ACHN (cell line): ENCODE measurements at places on chromosomes 11 and 22.

DNA sequence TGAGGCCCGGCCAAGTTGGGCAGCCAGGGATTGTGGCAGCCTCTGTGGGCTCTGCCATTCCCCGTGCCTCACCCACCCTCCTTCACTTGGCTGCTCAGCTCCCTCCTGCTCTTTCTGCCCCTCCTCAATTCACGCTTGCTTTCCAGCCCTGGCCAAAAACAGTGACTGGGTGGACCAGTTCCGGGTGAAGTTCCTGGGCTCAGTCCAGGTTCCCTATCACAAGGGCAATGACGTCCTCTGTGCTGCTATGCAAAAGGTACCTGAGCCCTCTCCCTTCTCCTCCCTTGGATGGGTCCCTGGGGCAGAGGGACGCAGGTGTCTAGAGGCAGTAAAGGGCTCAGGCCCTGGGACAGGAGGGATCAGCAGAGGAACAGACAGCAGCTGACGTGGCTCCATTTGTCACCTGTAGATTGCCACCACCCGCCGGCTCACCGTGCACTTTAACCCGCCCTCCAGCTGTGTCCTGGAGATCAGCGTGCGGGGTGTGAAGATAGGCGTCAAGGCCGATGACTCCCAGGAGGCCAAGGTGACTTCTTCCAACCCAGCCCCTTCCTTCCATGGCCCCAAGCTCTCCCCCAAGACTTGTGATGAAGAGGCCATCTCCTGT is 2.7 kb downstream of the FREY1 start:
- no peak for DNase-seq

- DNase-seq, result peak; percentile 89
Measured at GRCh38 chr11:105718641-105719040, 108.8 kb downstream of the GRIA4 start.

DNA sequence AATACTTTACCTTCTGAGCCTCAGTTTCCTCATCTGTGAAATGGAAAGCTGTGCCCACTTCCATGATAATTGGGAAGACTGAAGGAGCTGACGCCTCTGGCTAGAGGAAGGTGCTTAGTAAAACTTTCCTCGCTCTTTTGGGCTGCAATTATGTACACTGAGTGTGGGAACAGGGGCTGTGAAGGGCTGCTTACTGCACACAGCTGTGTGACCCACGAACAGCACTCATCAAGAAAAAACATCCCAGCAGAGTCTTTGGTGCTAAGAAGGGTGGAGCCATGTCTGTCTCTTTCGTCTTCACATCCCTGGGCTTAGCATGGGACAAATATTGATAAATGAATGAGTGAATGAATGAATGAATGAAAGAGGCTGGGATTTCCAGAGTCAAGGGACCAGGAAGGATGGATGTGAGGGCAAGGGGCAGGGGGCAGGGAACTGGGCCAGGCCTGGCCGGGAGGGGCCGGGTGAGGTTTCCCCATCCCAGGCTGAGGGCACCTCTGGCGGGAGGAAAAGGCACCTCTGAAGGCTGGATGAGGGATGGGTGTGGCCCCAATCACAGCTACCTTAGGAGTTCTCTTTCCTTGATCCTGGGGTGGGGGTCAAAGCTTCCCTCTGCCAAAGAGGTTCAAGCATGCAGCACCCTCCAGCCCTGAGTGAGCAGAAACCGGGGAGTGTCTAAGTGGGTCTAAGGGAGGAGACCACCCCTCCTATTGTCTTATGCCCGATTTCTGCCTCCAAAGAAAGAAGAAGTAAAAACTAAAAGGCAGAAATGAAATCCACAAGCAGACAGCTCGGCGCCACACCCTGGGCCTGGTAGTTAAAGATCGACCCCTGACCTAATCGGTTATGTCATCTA is 9.2 kb upstream of the CD5 start:
- no peak for DNase-seq

- DNase-seq, result no peak
Measured at GRCh38 chr11:93500759-93501158, 42.4 kb downstream of the SMCO4 start.

GRCh38 chr11:20362481-20362880 is 1.0 kb upstream of the HTATIP2 start:
- no peak for DNase-seq

- DNase-seq, result peak; percentile 27
Measured at GRCh38 chr11:66047541-66048365, 1.2 kb downstream of the GAL3ST3 start.

DNA sequence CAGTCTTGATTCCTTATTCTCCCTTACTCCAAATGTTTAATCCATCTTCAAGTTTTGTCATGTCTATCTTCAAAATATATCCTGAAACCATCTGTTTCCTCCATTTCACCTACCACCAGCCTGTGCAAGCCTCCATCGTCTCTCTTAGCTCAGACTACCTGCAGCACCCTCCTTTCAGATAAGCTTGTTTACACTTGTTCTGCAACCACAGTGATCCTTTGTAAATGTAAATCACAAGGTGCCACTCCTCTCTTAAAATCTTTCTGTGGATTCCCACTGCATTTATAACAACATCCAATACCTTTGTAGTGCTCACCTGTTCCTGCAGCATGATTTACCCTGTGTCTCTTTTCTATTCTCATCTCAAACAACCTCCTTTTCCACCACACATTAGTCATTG is 31.8 kb upstream of the GPR83 start:
- DNase-seq, result no peak

GRCh38 chr11:29051935-29052334 is 943.7 kb downstream of the METTL15 start:
- DNase-seq, result no peak

GRCh38 chr22:30825711-30826505 is 131.2 kb downstream of the OSBP2 start:
- no peak for DNase-seq

GRCh38 chr11:19683141-19683805 is 29.4 kb upstream of the NAV2 start:
- peak; percentile 19 for DNase-seq

DNA sequence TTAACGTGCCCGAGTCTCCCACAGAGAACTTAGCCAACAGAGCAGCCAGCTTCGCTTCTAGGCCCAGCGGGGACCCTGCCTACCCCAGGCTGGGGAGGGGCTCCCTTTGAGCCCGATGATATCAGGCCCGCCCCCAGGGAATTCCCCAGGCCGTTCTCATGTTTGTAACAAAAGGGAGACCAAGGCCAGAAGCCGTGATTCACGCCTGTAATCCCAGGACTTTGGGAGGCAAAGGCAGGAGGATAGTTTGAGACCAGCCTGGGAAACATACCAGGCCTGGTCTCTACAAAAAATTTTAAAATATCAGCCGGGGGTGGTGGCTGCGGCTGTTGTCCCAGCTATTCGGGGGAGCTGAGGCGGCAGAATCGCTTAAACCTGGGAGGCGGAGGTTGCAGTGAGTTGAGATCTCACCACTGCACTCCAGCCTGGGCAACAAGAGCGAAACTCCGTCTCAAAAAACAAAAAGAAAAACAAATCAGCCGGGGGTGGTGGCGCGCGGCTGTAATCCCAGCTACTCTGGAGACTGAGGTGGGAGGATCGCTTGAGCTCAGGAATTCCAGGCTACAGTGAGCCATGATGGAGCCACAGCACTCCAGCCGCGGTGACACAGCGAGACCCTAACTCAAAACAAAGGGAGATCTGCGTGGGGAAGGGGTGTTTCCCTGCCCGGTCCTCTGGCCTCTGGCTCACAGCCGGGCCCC is 1.7 kb downstream of the DRD4 start:
- no peak for DNase-seq

GRCh38 chr11:76559346-76559745 is 111.2 kb downstream of the LRRC32 start:
- DNase-seq, result no peak

- no peak for DNase-seq
Measured at GRCh38 chr22:33564683-33565082, 355.6 kb downstream of the LARGE1 start.

DNA sequence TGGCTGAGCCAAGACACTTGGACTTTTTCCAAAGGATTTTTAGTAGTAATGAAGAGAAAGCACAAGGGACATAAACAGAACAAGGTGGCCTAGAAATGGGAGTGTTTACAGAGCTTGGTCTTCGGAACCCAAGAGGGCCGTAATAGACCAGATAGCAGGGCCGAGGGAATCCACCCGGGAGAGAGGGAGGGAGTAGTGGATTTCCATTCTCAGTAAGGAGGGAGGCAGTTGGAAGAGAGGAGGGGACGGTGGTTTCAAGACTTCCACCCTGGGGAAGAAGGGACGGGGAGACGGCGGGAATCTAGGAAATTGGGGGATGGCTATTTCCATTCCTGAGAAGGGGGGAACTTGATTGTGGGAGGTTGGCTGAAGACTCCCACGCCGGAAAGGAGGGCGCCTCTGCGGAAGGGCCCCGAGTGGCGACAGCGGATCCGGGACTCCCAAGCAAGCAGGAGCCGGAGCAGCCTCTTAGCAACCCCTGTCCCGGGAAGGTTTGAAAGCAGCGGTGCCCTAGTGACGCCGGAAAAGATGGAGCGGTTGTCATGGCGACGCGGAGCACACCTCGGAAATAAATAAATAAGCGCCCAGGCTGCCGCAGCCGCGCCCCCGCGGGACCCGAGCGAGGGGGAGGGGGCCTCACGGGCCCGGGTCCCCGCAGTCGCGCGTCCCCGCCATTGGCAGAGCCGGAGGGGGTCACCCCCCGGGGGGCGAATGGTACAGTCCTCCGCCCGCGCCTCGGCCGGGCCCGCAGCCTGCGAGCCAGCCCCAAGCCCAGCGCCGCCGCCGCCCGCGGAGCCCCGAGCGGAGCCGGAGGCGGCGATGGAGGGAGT is 31.6 kb downstream of the EIF3F start:
- no peak for DNase-seq

GRCh38 chr11:110147962-110148709 is 54.9 kb downstream of the ZC3H12C start:
- DNase-seq, result peak; percentile 83

- DNase-seq, result no peak
Measured at GRCh38 chr11:44618561-44619425, 53.3 kb downstream of the CD82 start.

- DNase-seq, result no peak
Measured at GRCh38 chr11:124738713-124739478, 846 bp upstream of the NRGN start.

GRCh38 chr11:16338393-16338792 is 18.0 kb downstream of the SOX6 start:
- DNase-seq, result peak; percentile 11

DNA sequence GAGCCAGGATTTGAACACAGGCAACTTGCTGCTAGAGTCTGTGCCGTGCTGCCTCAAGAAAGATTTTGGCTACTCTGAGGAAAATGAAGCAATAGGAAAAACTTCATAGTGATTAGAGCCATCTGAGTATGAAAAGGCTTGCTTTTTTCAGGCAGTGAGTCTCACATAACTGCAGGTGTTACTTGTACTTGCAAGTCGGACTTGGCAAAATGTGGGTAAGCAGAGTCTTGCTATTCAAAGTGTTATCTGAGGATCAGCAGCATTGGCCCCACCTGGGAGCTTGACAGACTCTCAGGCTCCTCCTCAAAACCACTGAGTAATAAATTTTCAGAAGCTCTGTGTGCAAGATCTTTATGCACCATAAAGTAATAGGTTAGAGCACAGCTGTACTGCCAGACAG is 18.1 kb downstream of the RNF141 start:
- DNase-seq, result no peak

GRCh38 chr11:95435628-95436353 is 204.8 kb upstream of the SESN3 start:
- DNase-seq, result no peak

DNA sequence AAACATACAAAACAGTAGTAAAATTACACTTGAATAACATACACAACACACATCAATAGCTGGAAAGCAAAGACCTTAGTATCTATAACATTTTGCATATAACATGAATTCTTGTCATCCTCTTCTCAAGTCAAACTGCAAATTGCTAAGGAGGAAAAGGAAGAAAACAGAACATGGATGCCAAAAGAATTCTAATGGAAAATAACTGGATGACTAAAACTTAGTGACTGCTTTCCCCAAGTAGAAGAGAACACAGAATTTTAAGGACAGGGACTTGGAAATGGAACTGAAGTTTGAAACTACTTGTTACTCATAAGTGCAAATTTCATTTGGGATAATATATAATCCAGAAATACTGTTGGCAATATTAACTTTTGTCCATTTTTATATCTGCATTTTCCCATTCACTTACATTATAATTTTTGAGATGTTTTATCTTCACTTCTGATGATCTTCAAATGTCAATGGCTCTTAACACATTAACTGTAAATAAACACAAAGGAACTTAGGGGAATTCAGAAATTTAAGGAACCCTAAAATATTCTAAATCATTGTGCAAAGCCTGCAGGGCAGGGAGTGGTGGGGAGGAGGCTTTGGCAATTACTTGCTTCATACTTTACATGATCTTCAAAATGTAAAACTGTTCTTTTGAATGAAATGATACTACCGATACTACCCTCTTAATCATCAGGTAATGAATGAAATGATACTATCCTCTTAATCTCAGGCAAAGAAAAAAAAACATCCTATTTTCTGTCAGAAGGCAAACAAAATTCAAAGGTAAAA is 9.9 kb downstream of the MTMR2 start:
- no peak for DNase-seq

- DNase-seq, result peak; percentile 65
Measured at GRCh38 chr22:45925811-45926351, 51.1 kb downstream of the WNT7B start.

- DNase-seq, result no peak
Measured at GRCh38 chr11:87263264-87263838, 225.6 kb downstream of the TMEM135 start.

DNA sequence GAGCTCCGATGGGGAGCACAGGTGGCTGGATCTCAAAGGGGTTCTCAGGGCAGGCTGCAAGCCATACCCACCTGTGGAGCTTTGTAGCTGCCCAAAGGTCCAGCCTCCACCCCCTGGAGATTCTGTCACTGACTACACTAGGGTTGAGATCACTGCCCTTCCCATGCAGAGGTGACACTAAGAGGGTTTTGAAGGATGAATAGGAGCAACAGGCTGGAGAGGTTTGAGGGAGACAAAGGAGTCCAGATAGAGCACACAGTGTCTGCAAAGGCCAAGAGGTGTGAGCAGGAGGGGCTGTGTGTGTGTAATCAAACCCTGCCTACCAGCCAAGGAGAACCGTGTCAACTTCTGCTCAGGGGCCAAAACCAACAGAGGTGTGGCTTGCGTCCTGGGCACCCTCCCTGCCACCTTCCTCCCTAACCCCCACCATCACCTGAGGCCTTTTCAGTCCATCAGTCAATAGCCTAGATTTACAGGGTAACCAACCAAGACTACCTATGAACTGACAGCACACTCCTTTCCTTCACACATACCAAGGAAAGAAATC is 43.0 kb upstream of the WNT11 start:
- DNase-seq, result no peak

GRCh38 chr22:28702891-28703290 is 23.3 kb upstream of the TTC28 start:
- no peak for DNase-seq

GRCh38 chr22:22157348-22157725 is 87.2 kb upstream of the VPREB1 start:
- DNase-seq, result no peak

GRCh38 chr11:2927121-2927800 is 2.0 kb downstream of the PHLDA2 start:
- DNase-seq, result no peak
